ENCODE measurements at places on chromosomes 5 and 9. TPM values are rescaled to one million over a fixed set of nuclear protein-coding genes. Genes with fewer than 3 reads are reported as not detected.

Gene ACOT12
- polyA plus RNA-seq: not detected

Gene IRGM
- polyA plus RNA-seq: not detected

Gene TMC1
- polyA plus RNA-seq: not detected

Gene CCDC171
- 0.59 TPM for polyA plus RNA-seq

Gene CDHR2
- 27.3 TPM for polyA plus RNA-seq

Gene NLN
- polyA plus RNA-seq: 10.5 TPM

DNA sequence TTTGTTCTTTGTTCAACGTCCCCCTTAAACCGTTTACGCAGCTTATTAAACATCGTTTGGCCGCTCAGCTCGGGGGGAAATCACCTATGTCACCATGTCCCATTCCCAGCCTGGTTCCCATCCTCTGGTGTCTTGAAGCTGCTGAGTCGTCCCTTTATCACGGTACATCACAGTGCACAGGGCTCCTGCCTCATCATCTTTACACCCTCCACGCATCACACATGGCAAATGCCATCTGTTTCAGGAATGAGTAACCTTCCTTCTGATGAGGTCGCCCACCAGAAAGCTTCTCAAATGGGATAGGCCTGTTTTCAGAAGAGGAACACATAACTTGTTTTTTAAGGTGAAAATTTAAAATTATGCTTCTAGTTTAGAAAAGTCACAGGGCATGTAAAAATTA lies 7.9 kb upstream of the LHX6 start:
- DNase-seq: no peak

GRCh38 chr9:98332405-98332831 lies 77.0 kb upstream of the TBC1D2 start:
- DNase-seq: no peak

DNA sequence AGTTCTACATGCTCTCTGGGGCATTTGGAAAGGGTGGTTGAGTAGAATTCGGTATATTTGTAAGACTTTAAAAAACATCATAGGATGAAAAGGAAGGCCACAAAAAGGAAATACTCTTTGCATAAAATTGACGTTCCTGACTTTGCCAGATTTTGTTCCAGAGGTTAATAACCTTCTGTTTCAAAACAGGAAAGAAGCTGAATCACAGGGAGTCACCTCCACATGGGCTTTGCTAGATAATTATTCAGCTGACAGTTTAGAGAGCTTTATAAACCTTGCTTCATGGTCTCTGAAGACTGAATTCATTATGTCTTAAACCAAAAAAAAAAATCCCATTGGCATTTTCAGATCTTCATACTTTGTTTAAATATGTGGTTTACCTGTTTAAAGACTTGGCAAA lies 203.7 kb downstream of the SEMA6A start:
- no peak for DNase-seq

DNA sequence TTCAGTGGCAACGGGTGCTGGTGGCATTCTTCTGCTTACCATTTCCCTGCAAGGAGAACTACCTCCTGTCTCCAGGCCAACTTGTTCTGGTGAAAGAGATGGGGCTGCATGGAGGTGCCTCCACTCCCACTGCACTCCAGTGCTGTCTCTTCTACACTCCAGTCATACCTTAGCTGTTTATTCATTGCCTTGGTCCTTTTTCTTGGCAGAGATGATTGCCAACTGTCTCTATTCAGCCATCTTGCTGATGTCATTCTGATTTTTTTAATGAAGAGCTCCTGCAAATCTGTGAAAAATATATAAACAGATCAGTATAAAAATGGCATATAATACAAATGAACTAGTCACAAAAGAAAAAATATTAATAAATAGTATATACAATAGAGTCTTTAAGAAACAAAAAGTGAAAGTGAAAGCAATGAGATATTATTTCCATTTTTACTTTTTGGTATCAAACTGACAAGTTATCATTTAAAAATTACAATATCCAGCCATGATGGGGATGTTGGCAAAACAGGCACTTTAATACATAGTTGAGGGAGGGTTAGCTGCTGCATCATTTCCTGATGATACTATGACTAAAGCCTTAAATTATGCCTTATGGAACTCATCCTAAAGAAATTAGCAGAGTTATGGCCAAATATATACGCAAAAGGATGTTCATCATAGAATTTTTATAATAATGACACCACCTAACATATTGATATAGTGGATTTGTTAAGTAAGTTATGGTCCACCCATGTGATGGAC lies 109.4 kb downstream of the CARTPT start:
- DNase-seq: no peak

GRCh38 chr9:97515662-97516061 lies 14.2 kb downstream of the TMOD1 start:
- DNase-seq: no peak

DNA sequence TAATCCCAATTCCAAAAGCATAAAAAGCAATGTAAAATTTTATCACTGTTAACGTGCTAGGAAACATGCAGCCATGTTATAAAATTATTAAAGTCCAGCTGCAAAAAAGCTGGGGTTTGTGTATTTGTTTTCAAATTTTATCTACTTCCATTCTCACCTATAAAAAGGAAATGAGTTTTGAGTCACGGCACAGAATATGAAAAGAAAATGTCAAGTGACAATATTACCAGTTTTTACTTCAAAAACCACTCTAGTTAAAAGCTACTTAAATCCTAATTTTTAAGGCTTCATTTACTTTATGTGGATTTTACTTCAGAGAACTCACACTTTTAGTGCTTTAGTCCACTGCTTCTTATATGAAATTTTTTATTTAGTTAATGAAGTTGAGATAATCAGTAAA lies 72.7 kb upstream of the IFNE start:
- DNase-seq: no peak

DNA sequence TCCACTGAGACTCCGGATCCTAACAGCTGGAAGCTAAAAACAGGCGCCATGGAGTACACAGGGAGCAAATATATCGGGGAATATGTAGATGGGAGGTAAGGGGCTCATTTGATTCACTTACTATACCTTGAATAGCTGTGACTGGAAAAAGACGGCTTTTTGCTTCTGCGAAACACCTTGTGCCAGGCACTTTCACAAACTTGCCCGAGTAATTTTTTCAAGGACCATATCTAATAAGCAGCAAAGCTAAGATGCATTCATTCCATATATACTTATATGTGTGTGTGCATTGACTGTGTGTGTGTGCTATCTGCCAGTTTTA lies 178 bp downstream of the MORN5 start:
- no peak for DNase-seq

DNA sequence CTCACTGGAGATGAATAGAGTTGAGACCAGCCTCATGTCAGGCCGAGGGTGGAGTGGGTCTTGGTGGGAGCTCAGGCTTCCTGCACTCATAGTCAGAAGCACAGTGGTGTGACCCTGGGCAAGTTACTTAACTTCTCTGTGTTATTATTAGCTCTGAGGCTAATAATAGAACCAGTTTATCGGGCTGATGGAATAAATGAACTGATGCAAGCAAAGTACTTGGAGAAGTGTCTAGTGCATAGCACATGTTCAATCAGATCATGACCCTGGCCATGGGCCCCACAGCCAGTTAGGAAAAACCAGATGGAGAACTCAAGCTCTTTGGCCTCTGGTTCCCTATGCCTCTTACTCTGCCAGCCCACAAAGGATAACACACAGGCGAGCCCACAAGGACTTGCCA lies 45.3 kb upstream of the OSMR start:
- no peak for DNase-seq

DNA sequence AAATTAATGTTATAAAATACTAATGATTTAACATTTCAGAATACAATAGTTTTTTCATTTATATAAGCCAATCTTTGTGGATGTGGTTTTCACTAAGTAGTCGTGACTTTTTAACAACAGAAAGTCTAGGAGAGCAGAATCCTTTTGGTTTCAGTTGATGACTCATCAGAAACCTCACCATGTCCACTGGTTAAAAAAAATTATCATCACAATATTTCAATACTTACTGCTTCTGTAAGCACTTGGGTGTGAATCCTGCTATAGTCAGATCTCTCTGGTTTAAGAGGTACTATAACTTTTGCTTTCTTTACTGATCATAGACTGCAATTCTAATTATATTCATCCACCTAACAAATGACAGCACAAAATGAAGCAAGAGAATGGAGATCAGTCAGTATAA lies 77.2 kb downstream of the MRPS30 start:
- no peak for DNase-seq
